Nephron progenitor cell (in vitro differentiated cells): ENCODE measurements at places on chromosomes 5 and 9.

DNA sequence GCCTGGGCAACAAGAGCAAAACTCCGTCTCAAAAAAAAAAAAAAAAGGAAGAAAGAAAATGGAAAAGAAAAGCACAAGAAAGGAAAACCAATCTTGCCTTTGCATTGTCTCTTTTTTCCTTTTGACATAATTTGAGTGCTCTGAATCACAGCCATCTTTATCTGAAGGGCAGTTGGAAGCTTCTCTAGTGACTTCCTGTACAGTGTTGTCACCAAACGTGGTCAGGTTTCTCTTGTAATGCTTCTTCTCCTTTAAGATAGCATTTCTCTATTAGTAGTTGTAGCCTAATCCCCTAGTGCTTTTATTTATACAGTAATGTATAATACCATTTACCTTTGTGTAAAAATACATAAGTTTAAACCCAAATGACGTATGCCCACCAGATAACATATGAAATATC, 18.1 kb downstream of the PRKACG start:
- no peak for DNase-seq

GRCh38 chr9:15032860-15033259, 122.6 kb upstream of the FREM1 start:
- DNase-seq: no peak

DNA sequence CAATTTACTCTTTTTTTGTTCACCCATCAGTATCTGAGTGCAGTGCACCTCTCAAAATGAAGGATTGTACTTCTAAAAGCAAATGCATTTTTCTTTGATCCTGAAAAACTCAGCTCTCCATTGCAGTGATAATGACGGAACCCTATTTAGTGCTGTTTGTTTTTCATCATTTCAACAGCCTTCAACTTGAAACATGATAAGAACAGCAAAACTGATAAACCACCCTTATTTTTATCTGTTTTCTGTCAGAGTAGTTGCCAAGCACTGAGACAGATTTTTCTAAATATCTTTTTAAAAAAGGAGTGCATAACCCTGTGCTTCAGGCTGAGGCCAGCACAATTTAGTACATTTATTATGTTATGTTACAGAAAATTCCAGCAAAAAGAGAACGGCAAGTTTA, 549.8 kb upstream of the DMAC1 start:
- DNase-seq: no peak

DNA sequence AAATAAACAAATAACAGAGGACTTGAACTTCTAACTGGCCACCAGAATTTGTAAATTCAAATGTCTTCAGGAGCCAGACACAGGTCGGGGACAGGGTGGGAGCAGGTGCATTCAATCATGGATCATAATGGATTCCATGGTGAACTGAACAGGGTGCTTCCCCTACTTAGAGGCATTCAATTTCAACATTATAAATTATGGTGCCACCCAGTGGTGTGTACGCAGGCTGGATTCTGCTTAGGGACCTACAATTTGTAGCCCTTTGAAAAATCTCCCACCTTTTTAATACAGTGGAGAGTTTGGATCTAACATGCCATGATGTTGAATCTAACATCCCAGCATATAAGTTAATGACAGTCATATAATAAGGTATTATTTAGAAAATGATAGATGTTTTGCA, 22.3 kb downstream of the KLF9 start:
- DNase-seq: no peak

DNA sequence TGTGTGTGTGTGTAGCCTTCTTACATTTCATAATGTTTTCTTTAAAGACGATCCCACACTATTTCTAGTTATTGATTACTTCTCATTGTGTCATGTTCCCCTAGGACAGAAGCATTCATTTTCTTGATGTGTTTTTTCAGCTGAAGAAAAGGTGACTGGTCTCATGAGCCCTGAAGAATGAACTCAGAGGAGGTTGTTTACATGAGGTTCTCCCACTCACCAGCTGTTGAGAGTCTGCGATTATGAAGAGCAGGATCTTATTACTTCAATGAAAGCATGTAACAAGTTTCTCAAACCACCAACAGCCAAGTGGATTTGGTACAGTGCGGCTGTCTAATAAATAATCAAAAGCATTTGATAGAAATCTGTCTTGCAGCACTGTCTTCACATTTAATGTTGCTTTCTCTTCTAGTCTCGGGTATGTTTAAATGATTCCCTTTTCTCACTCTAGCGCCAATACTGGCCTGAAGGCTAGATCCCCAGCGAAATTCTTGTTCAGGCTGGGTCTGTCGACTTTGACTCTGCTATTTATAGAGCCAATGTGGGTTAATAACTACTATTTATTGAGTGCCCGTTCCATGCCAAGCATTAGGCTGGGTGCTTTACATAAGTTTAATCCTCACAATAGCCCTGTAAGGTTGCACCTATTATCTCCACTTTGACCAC, 9.6 kb upstream of the FSD1L start:
- no peak for DNase-seq

DNA sequence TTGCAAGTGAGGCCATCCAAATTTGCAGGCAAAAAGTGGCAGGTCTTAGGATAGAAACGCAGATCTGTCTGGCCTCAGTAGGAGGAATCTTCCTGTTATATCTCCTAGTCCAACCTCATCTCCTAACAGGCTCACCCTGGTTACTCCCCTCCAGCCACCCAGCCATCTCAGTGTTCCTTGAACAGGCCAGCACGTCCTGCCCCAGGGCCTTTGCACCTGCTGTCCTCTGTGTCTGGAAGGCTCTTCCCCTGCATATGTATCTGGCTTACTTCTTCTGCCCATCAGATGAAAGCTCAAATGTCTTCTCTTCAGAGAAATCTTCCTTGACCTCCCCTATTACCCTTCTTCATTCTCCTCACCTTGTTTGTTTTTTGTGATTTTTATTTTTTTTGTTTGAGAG, 107.3 kb upstream of the ALDH1B1 start:
- no peak for DNase-seq
